ENCODE measurements at places on chromosomes 13 and 19.

GRCh38 chr19:2176337-2176994, 12.7 kb downstream of the DOT1L start:
- DNase-seq, result no peak

DNA sequence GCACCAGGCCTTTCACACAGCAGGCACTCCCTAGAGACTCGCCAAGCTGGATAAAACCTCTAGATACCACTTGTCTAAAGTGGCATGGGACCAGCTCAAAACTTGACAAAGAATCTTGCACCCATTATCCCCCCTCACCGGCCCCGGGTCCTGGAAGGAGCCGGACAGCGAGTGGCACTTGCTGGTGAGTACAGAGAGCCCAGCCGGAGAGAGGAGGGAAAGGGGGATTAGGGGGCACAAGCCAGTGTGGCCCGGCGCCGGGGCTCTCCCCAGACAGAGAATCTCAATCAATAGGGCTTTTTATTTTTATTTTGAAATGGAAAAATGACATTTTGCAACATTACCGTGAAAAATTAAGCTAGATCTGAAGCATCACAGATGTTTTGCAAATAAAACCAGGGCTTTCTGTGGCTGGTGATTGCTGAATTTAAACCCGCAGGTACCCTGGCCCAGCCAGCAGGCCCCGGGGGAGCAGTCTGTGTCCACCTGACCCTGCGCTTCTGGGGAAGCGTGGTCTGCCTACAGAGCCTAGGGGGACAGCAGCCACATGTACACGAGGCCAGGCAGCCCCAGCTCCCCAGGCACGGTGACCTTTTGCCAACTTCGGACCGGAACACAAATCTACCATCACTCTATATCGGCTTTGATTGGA, 10.0 kb upstream of the VSTM2B start:
- no peak for DNase-seq

- DNase-seq, result no peak
Measured at GRCh38 chr13:101570410-101570809, 117.9 kb downstream of the ITGBL1 start.

- no peak for DNase-seq
Measured at GRCh38 chr13:54593504-54593903, 1564.9 kb downstream of the OLFM4 start.

DNA sequence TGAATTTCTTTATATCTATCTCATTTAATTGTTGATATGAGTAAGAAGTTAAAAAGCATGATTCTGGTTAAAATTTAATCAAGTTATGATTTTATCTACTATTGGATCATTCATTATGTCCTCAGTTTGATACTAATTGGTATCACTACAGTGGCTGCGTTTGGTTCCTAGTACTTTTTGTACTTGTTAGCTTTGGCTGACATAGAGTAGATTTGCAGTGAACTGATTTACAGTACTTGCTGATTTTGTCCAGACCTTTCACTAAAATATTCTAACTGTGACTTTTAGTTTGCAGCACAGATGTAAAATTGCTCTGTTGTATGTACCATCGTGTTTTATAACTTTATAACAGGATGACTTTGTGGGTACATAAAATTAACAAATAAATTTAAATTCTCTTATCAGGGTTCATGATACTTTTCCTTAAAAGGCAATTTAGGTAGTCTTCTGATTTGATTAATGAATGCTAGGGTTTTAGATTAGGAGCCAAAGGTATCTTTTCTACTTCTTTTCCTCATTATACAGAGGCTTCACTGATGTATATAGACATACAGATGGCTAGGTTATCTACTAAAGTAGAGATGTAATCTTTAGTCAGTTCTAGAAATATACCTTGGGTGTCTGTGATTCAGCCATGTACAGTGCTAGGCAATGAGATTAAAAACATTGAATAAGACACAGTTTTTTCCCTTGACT, 8.7 kb downstream of the UCHL3 start:
- DNase-seq, result no peak

DNA sequence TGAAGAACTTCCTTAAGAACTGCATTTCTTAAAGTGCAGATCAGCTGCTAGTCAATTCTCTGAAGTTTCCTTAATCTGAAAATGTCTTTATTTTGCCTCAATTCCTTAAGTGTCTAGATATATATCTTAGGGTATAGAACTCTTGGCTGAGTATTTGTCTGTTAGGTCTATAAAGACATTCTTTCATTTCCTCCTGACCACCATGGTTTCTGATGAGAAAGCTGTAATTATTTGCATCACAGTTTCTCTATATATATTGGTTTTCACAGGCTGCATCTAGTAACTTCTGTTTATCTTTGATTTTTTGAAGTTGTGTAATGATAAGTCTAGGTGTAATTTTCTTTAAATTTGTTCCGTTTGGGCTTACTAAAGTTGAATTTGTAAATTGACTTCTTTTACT, 15.2 kb downstream of the NDFIP2 start:
- DNase-seq, result no peak

- no peak for DNase-seq
Measured at GRCh38 chr13:71865874-71866334, 1.1 kb downstream of the DACH1 start.

GRCh38 chr13:20231839-20232555, at the start of gene GJB6:
TSS of gene GJB6 (minus strand) at chr13:20232319. CDS start at chr13:20223480, 8,839 bp downstream.
- DNase-seq, result peak; percentile 22

DNA sequence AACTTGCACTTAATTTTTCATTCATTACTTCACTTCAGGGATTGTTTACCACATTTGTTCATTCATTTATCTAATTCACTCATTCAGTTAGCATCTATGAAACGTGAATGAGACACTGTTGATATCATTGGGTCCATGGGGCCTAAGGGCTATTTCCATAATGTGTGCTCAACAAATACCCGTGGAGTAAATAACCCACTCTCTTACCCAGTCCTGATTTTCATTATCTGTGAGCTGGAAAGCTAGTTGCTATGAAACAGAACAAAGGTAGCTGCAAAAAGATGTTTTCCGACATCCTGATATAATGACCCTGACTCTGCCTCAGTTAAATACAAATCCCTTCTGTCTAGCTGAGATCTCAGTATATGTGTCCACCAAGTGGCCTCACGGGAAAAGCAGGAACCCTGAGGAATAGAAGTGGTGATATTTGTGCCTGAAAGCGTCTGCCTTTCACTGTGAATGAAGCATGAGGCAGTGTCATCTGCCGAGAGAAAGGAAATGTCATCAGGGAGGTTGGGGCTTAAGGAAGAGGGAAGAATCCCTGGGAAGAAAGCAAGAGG, 63.8 kb downstream of the SERTM1 start:
- DNase-seq, result no peak

DNA sequence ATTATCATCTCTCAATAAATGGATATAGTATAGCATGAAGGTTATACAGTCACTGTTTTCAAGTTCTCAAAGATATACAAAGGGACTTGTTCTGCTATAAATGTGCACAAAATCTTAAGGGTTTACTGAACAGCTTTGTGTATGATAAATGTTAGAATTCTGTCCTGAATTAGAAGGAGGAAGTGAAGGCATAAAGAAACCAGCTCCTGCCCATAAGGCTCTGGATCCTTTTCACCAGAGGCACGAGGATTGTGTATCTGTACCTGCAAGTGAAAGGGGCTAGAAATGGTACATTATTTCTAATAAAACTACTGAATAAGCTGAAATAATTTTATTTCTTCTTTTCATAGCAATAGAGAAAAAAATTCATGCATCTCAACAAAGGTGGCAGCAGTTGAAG, 32.4 kb downstream of the PHF11 start:
- DNase-seq, result no peak

DNA sequence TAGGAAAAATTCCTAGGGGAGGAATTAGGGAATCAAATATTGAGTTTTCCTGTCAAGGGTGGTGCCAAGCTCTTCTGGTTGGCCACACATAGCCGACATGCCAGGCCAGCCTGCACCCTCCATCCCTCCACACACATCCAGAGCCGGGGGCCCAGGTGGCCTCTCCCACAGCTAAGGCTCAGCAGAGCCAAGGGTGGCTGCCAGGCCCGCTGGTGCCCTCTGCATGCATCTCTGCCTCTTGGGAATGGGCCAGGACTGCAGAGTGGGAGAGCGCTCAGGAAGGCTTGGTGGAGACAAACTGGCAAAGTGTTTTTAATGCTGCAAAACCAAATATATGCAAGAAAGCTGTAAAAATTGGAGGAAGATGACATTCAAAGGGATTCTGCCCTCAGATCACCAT, 42.7 kb upstream of the GAS6 start:
- no peak for DNase-seq

GRCh38 chr13:46202188-46202795, 9.4 kb upstream of the LRRC63 start:
- DNase-seq, result no peak

DNA sequence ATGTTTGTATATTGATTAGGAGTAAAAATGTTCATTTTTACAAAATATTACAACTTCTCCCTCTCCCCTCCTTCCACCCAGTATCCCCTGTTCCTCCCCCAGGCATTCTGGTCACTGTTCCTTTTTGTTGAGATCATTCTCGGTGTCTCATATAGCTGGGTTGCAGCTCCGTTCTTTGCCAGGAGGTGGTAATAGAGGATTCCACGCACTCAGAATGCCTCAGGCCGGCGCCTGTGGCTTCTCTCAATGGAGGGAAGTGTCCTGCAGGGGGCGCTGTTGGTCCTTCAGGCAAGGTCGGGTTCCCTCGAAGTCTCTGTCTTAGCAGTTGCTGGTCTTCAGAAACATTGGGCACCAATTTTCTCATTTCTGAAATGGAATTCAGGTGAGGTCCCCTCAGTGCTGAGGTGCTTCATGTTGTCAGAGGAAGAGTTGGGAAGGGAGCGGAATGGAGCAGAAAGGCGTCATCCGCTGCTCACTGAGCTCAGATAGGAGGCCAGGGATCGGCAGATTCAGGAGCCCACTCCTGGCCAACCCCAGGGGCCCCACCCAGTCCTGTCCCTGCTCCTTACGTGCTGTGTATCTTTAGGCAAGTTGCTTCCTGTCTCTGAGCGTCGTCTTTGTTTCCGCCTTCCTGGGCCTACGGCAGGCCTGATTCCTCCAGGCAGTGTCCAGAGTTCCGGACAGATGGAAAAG, 10.3 kb upstream of the GARIN5A start:
- DNase-seq, result peak; percentile 70

GRCh38 chr13:75405976-75406703, 75.8 kb downstream of the TBC1D4 start:
- DNase-seq, result no peak

GRCh38 chr13:41970022-41970421, 9.1 kb upstream of the VWA8 start:
- DNase-seq, result no peak

- no peak for DNase-seq
Measured at GRCh38 chr13:25973576-25973975, 78.2 kb downstream of the SHISA2 start.

DNA sequence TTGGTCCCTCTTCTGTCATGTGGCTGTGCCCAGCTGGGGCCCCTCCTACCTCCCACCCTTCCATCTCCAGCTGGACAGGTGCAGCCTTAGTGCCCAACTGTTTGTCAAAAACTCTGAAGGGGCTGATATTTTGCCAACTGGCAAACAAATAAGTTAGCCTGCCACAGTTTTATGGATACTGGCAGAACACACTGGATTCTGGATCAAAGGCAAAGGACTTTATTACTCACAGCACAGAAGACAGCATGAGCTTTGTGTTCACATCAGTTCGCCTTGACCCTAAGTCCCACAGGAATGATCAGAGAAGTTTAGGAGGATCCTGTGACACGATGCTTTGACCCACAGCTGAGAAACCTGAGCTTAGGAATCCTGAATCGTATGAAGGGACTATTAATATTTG, 16.4 kb downstream of the KLK2 start:
- no peak for DNase-seq

- DNase-seq, result no peak
Measured at GRCh38 chr19:40157059-40157458, 34.2 kb upstream of the MAP3K10 start.

- no peak for DNase-seq
Measured at GRCh38 chr13:113210833-113211232, 1.4 kb downstream of the CUL4A start.

DNA sequence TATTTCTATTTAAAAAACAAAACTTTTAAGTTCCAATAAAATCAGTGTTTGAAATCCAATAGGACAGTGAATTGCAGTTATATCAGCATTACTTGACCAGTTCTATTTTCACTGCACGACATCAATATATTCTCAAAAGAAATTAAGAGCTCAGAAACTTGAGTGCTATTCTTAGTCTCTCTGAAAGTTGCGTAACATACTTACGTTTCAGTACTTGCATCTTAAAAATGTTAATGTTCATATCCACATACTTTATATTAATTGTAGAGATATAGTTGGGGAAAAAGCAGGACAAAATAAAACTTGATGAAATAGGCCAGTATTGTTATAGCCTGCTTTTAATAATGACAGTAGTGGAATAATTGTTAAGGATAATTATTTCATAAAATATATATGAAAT, 720.5 kb upstream of the PCDH9 start:
- DNase-seq, result no peak

DNA sequence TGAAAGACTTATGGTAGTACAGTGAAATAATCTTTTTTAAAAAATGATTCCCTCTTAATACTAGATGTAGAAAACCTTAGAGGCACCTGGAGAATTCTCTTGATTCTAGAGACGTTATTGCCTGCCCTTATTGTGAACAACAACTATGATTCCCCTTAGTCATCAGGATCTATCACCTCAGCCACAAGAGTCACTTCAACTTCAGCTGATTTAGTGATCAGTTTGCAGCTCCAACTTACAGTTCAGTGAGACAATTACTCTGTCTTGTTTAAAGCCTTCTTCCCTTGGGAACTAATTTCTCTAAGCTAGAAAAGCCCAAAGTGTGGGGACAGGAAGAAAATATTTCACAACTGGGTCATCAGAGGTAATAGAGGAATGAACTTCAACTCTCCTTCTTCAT, 254.3 kb upstream of the SLITRK1 start:
- no peak for DNase-seq

GRCh38 chr13:72782717-72783116, 784 bp downstream of the PIBF1 start:
- DNase-seq, result no peak

GRCh38 chr13:110262508-110263291, 44.3 kb downstream of the COL4A1 start:
- no peak for DNase-seq

DNA sequence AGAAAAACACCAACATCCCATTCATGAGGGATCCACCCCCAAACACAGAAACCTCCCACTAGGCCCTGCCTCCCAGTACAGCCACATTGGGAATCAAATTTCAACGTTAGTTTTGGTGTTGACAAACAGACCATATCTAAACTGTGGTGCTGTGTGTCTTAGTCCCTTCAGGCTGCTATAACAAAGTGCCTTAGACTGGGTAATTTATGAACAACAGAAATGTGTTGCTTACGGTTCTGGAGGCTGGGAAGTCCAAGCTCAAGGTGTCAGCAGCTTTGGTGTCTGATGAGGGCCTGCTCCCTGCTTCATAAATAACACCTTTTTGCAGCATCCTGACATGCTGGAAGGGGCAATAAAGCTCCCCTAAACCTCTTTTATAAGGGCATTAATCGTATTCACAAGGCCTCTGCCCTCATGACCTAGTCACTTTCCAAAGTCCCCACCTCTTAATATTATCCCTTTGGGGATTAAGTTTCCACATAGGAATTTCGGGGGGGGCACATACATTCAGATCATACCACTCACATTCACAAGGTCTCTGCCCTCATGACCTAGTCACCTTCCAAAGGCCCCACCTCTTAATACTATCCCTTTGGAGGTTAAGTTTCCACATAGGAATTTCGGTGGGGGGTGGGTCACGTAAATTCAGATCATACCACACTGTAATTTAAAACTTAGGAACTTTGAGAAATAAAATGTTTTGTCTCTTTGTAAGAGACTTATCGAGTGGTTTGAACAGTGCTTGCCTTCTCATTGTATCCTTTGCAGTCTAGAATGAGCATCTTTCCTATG, 27.5 kb downstream of the ZNF507 start:
- DNase-seq, result no peak
